Spinal cord (tissue), 10 donors: ENCODE measurements at places on chromosomes 7 and 10.

DNA sequence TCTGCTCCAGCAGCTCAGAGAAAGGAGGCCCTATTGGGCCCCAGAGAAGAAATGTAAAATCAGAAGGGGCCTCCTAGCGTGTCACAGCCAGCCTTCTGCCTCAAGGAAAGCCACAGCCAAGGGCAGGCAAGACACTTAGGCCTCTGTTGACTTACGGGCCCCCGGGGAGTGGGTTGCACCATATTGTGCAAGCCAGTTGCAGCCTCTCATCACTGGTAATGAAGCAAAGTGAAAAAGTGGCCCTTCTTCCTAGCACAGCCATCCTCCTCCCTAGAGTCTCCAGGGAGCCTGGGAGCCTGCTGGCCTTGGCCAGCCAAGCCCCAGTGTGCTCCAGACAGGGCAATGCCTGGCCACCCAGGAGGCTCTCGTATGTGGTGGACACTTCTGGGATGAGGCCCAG lies 56.2 kb upstream of the GDF10 start:
- no peaks in the 10 kb centered on the region for H3K27me3 ChIP-seq
- H3K27ac ChIP-seq: no peak overlapping the region
- no peak overlapping the region for H3K4me3 ChIP-seq
- H3K4me1 ChIP-seq: no peaks in the 10 kb centered on the region
- no peaks in the 10 kb centered on the region for H3K36me3 ChIP-seq

DNA sequence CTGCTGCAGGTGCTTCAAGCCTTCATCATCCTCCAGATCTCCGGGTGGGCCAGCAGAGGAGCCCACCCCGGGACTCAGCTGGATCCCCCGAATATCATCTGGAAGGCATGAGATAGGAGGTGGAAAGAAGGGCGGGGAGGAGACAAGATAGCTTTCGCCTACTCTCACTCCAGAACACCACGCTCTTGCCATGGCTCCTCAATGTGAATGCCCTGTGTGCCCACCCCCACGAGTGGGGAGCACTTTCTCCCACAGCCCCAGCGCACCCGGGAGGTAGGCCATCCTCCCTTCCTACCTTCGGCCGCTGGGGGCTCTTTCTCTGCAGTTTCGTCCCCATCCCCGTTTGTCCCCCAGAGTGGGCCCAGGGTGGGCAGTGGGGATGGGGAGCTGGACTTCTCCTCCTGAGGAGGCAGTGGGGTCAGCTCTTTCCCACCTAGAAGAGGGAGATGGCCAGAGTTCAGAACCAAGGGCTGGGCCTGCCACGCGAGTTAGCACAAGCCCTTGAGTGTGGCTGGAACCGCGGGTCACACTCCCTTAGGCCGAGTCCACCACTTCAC lies 8.9 kb downstream of the GIGYF1 start:
- no peak overlapping the region for H3K27ac ChIP-seq
- H3K36me3 ChIP-seq: peaks cover 97% of the 10 kb centered on the region
- DNase-seq: no peak
- H3K4me1 ChIP-seq: peaks cover 19% of the 10 kb centered on the region
- H3K27me3 ChIP-seq: no peaks in the 10 kb centered on the region

DNA sequence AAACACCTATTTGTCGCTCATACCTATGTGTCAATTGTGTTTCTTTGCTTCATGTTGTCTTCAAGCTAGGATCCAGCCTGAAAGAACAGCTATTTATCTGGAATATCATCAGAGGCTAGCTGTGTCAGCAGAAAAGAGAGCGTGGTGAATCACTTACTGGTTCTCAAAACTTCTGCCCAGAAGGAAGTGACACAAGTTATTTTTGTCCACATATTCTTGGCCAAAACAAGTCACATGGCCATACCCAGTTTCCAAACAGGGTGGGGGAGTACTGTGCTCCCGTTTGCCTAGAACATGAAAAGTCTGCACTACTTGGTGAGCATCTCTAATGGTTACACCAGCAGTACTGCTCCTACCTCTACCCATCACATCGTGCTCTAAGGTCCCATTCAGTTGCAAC lies 160.9 kb upstream of the CSTF2T start:
- no peaks in the 10 kb centered on the region for H3K27me3 ChIP-seq
- no peak overlapping the region for H3K4me3 ChIP-seq
- no peaks in the 10 kb centered on the region for H3K36me3 ChIP-seq
- H3K27ac ChIP-seq: no peak overlapping the region
- no peaks in the 10 kb centered on the region for H3K4me1 ChIP-seq

GRCh38 chr10:73827346-73828089 lies 16.1 kb upstream of the NDST2 start:
- H3K27ac ChIP-seq: no peak overlapping the region
- DNase-seq: no peak
- no peaks in the 10 kb centered on the region for H3K4me1 ChIP-seq
- H3K27me3 ChIP-seq: no peaks in the 10 kb centered on the region
- H3K36me3 ChIP-seq: peaks cover 60% of the 10 kb centered on the region

GRCh38 chr10:32409741-32410140 lies 36.2 kb upstream of the CCDC7 start:
- DNase-seq: no peak
- no peak overlapping the region for H3K27ac ChIP-seq
- no peaks in the 10 kb centered on the region for H3K4me1 ChIP-seq

DNA sequence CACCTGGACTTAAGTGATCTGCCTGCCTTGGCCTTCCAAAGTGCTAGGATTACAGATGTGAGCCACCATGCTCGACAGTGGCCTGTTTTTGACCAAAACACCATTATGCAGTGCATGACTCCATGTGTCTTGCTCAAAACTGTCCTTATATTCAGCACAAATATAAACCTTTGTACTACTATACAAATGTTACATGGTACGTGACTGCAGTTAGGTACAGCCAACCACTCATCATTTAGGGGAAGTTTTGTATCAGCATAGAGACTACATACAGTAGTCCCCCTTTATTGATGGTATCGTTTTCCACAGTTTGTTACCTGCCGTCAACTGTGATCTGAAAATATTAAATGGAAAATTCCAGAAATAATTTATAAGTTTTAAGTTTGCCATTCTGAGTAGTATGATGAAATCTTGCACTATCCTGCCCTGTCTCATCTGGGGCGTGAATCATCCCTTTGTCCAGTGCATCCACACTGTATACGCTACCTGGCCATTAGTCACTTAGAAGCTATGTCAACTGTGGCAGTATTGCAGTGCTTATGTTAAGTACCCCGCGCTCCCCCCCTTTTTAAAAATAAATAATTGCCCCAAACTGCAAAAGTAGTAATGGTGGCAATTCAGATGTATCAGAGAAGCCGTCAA lies 23.3 kb upstream of the ZNF282 start:
- no peak for DNase-seq
- no peaks in the 10 kb centered on the region for H3K27me3 ChIP-seq
- peaks cover 50% of the 10 kb centered on the region for H3K36me3 ChIP-seq
- H3K27ac ChIP-seq: no peak overlapping the region
- H3K4me1 ChIP-seq: no peaks in the 10 kb centered on the region

DNA sequence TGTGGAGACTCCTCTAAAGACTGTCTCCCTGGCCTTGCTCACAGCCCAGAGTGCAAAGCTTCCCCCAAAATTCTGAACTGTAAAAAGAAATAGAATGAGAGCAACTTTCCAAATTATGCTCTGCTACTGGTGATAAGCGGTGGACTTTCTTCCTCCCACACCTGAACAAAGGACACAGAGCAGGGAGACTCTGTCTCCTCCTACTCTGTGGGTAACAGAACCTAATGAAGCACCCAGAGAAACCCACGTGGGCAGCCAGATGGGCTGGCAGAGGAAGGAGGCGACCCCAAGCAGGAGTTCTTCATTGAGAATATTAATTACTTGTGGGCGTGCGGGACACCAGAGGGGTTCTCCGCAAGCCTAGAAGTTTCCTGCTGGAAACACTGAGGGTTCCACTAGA lies 139.5 kb downstream of the KMT2E start:
- DNase-seq: no peak
- no peaks in the 10 kb centered on the region for H3K4me1 ChIP-seq
- no peak overlapping the region for H3K27ac ChIP-seq

DNA sequence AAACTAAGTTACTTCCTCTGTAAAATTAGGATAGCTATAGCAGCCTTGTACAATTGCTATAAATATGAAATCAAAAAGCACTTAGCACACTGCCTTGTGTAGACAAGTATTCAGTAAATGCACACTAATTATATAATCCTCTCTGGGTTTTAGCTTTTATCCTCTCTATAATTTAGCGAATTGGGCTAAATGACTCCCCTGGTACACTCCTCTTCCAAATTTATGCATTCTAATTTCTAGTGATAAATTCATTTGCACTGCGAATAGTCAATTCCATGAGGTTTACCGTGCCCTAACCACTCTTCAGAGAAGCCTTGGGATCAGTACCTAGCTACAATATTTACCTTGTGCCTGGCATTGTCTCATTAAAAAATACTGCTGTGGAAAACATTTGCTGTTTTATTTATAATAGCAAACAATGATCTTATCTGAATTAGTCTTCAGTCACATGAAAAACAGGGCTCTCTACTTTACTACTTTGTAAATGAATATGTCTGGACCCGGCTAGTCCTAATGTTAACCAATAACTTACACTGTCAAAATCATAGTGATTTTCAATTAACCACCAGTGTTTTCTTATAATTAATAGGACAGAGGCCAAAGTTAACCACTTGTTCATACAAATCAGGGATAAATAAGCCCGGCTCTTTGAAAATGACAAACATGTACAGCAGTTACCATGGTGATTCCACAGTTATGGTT lies 577.9 kb downstream of the IPMK start:
- no peak overlapping the region for H3K4me3 ChIP-seq
- no peaks in the 10 kb centered on the region for H3K27me3 ChIP-seq
- H3K4me1 ChIP-seq: no peaks in the 10 kb centered on the region
